ENCODE measurements at places on chromosomes 7 and 10.

GRCh38 chr7:72099784-72100183, 312.4 kb downstream of the CALN1 start:
- DNase-seq = no peak

DNA sequence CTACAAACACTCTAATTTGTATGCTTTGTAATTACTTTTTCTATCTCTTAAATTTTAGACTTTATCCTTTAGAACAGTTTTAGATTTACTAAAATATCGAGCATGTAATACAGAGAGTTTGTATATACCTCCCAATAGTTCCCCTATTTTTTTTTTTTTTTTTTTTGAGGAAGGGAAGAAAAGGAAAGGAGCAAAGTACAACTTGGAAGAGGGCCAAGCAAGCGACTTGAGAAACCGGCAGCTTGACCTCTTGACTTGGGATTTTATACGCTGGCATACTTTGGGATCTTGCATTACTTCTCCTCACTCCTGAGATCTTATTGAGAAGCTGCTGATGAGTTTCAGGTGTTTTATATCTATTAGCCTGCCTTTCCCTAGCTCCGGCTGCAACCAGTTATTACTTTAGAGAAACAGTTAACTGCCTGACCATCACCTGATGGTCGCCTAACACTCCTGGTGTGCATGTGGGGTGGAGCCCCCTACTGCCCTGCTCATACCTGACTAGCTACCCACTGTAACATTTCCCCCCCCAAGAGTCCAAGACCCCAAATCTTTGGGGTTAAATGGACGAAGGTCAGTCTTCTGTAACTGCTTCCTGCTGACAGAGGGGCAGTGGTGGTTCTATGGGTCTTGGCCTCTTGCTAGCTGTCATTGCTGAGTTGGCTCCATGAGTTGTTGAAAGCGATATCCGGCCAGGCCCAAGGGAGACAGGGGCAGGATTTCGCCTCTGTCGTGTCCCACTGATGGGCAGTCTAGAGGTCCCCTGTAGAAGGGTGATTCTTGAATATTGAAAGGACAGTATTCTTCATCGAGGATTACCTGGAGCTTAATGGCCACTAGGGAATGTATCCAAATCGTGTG, 28.5 kb downstream of the MKLN1 start:
- no peak for DNase-seq

DNA sequence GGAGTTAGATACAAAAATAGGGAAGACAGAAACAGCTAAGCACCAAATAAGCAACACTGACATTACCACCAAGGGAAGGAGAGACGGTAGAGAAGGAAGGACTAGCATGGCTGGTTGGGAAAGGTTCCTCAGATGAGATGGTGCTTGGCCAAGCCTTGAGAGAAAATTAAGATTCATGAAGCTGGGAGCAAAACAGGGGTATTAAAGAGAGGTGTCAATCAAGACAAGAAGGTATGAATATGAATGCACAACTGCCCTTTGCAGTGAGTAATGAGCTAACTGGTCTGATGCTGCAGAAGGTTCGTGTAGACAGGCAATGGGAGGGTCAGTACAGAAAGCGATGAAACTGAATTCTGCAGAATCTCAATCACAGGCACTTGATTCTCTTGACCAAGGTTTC, 67.7 kb downstream of the SLC37A3 start:
- DNase-seq = no peak

DNA sequence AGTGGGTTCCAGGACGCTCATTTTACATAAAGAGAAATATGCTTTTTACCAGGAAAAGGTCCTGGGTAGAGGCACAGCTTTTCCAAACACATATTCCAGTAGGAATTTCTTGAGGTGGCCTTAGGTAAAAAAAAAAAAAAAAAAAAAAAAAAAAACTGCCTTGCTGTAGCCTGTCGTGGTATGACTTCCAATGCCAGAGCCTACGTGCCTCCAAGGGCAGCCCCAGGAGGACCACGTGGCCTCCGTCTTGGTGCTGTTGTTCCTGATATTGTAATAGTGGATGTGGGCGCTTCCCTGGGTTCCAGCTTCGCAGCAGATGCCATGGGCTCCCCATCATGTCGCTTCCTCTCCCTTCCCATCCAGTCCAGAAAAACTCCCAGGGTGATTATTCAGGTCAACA, 49.3 kb downstream of the PRKAG2 start:
- no peak for DNase-seq

DNA sequence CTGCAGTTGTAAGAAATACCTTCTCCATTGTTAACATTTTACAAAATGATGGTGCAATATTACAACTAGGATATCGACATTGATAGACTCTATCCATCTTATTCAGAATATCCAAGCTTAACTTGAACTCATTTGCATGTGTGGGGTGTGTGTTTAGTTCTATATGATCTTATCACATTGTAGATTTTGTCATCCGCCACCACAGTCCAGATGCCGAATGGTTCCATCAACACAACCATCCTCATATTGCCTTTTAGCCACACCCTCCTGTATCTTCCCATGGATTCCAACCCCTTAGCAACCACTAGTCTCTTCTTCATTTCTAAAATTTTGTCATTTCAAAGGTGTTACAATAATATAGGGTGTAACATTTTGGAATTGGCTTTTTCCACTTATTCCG, 452.9 kb upstream of the AKR1E2 start:
- no peak for DNase-seq

DNA sequence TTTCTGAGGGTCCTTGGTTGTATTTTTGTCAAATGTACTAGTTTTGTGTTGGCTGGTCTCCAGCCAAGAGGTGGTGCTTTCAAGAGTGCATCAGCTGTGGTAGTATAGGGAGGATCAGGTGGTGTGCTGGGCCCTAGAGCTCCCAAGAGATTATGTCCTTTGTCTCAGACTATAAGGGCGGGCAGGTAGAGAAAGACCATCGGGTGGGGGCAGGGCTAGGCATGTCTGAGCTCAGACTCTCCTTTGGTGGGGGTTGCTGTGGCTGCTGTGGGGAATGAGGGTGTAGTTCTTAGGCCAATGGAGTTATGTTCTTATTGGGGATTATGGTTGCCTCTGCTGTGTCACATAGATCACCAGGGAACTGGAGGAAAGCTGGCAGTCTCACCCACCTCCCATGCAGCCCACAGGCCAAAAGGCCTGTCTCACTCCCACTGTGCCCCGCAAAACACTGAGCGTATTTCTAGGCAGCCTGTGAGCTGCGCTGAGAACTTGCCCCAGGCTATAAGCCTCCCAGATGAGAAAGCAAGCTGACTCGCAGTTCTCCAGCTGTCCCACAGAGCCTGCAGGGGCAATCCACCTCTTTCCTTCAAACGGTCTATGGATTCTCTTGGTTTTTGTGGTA, 1066.7 kb downstream of the GRM8 start:
- no peak for DNase-seq
